ENCODE measurements at places on chromosomes 7 and 10.

DNA sequence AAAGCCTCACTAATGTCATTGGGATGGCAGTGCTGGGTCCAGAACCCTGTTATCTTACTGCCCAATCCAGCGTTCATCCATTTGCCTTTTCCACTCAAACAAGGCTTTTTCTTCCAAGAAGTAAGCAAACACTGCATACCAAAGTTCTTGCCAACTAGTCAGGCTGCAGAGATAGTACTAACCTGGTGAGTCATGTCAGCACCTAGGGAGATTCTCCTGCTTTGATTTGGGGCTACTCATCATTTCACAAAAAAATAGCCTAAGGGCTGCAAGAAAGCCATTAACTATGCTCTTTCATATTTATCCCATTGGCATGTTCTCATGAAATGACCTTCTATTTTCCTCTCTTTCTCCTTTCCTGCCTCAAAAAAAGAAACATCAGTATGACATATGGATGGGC lies 142.6 kb downstream of the TWIST1 start:
- no peak for DNase-seq

DNA sequence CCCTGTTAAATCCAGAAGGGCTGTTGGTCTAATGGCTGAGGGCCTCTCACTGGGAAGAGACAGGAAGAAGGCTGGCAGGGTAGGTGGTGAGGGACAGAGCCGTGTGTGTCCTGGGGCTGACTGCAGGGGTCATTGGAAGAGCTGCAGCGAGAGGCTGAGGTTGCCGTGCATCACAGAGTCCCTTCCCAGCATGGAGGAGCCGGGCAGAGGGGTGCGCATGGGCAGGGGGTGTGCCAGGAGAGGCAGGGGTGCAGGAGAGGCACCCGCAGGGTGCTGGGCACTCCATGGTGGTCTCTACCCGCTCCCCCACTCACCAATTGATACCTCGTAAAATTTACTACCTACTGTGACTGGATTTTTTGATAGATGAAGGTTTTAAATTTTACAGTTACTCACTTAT lies 124.3 kb downstream of the ACTR3B start:
- no peak for DNase-seq

DNA sequence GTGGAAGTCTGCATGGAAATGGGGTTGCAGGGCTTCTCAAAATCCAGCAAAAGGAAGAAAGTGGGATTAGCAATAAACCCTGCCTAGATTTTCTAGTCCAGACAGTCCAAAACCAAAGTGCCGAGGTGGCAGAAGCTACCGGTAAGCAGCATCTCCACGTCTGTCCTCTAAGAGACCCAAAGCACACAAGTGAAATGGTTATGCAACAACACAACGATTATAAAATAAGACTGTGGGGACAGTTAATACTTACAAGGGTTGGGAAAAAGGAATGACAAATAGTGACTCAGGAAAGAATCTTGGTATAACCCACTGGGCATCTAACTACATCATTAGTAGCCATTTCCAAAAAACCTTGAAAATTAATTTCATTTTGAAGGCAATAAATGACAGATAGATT lies 24.7 kb downstream of the CREB3L2 start:
- no peak for DNase-seq

GRCh38 chr7:11716185-11716584 lies 115.8 kb downstream of the THSD7A start:
- no peak for DNase-seq

- DNase-seq, result no peak
Measured at GRCh38 chr10:2329082-2329481, 591.8 kb upstream of the ADARB2 start.

- no peak for DNase-seq
Measured at GRCh38 chr7:83872501-83872900, 223.6 kb upstream of the SEMA3E start.

GRCh38 chr10:77084431-77085144 lies 553.0 kb downstream of the KCNMA1 start:
- DNase-seq, result no peak

DNA sequence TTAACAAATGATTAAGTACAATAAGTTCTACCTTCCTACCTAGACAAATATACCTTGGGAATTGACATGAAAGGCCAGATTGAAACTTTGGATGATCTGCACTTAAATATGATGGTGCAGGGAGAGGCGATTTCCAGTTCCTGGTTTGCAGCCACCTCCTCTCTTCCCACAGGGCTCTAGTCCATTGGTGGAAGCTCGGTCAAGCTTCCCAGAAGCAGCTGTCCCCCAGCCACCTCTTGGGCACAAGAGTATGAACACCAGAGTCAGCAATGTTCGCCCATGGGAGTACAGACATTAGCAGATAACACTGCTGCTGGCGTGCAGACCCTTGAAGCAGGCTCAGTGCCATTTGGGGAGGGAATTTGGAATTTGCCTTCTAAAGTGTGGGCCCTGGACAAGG lies 1.5 kb upstream of the CPVL start:
- DNase-seq, result no peak

- no peak for DNase-seq
Measured at GRCh38 chr7:1592299-1592871, 22.6 kb upstream of the PSMG3 start.

GRCh38 chr10:134247-135131 lies 766 bp upstream of the ZMYND11 start:
- no peak for DNase-seq

DNA sequence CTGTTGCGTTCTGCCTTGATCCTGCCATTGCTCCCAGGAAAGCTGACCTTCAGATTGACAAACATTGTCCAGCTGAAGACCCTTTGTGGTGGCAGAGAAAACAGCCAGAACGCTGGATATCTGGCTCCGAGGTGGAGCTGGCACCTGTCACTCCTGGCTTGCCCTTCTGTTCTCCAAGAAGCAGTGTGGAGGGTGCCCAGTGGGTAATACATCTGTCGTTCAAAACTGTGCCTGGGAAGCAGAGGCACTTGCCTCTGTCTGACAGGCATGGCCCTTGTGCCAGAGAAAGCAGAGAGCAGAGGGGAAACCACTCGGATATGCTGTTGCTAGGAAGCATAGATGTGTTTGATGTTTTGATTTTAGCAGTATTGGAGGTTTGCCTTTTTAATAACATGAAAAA lies 231.4 kb downstream of the BMPER start:
- no peak for DNase-seq

DNA sequence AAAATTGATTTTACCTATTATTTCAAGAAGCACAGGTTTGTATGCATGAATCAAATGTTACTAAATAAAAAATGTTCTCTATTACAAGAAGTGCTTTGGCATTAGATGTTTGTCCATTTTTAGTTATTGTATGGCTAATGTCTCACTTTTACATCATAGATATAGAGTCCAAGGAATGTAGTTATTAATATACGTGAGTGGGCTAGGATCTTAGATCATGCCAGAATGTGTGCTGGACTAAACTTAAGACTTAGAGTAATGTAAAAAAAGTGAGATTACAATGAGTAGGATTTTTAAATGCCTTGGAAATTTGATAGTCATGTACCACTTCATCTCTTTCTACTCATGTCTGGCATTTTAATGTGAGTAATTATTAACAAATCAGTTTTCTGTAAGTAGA lies 196.6 kb downstream of the ARL4A start:
- DNase-seq, result no peak

DNA sequence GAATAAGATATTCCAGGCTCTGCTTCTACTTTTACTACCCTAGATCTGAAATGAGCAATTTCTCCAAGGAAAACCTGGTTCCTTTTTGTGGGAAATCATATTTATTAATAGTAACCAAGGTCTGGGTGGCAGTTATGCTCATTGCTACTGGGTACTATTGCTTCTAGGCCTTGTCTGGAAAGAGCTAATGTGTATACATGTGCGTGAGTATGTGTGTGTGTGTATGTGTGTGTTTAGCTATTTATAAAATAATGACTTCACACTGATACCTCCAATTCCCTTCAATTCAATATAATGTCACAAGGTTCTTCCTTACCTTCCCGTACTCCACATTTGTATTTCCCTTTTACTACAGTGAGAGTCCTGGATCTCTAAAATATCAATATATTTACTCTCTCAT lies 26.0 kb upstream of the PLCE1 start:
- no peak for DNase-seq

- DNase-seq, result no peak
Measured at GRCh38 chr7:92641921-92642511, 51.8 kb upstream of the FAM133B start.

- DNase-seq, result no peak
Measured at GRCh38 chr10:63883861-63884260, 362.7 kb downstream of the REEP3 start.

DNA sequence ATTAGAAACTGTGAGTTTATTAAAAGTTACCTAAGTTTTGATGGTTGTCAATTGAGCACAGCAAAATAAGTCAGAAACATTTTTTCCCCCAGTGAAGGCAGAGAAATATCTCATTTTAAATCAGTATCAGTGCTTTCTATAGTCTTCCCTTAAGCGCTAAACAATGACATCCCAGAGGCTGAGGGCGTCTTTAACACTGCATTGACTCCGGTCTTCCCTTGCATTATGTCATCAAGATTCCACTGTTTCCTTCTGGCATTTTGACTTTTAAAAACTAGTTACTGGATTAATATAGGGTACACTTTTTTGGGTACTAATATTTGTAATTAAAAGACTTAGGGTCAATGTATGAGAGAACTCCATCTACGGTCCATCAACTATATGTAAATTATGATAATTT lies 3.9 kb downstream of the GLUD1 start:
- DNase-seq, result no peak

DNA sequence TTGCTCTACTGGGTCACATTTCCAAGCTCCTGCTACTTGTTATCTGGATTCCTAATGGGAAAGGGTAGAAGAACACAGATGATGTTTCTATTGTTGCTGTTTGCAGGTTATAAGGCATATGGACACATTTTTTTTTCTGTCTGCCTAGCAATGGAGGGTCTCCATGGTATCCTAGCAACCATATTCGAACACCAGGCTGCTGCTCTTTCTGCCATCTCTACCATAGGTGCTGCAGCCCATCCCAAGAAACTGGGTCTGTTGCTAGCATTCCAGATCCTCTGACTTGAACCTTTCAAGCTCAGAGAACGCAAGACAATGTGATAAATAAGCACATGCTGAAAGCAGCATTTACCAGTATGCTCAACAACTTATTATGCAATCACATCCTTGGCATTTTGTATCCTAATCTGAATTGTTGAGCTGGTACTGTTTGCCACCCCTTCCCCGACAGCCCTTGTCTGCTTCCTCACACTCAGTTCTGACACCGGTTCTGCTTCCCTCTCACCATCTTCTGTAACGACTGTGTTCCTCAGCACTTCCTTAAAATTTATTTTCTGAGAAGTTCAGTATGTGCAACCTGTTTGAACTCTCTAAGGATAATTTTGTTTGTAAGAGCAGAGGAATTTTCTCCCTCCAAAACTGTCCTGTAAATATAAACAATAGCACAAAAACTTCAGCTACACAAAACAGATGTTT lies 6.2 kb downstream of the PRKG1 start:
- DNase-seq, result no peak

DNA sequence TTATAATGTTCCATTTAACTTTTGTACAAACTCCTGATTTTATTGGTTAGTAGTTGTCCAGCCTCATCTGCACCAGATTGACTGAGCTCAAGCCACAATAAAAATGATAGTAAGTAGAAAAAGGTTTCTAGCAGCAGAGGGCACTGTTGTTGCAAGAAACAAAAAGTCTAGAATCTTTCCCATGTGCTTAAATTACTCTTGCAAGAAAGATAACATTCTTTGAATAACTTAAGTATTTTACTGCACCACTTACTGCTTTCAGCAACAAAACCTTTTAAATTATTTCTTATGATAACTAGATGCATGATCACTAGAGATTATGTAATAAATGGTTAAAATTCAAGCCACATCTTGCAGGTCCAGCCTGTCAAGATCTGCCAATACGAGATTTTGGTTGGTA lies 27.0 kb downstream of the LMOD2 start:
- no peak for DNase-seq

GRCh38 chr7:135748770-135749169 lies at the start of gene FAM180A:
TSS of gene FAM180A (minus strand) at chr7:135748813. CDS start at chr7:135748580, 233 bp downstream.
- DNase-seq, result no peak
